ENCODE measurements at places on chromosomes 4 and X.

GRCh38 chr4:182492423-182492822 is 249.2 kb downstream of the TENM3 start:
- no peak for DNase-seq

- no peak for DNase-seq
Observed at GRCh38 chrX:54530357-54530900, 410 bp downstream of the GNL3L start.

DNA sequence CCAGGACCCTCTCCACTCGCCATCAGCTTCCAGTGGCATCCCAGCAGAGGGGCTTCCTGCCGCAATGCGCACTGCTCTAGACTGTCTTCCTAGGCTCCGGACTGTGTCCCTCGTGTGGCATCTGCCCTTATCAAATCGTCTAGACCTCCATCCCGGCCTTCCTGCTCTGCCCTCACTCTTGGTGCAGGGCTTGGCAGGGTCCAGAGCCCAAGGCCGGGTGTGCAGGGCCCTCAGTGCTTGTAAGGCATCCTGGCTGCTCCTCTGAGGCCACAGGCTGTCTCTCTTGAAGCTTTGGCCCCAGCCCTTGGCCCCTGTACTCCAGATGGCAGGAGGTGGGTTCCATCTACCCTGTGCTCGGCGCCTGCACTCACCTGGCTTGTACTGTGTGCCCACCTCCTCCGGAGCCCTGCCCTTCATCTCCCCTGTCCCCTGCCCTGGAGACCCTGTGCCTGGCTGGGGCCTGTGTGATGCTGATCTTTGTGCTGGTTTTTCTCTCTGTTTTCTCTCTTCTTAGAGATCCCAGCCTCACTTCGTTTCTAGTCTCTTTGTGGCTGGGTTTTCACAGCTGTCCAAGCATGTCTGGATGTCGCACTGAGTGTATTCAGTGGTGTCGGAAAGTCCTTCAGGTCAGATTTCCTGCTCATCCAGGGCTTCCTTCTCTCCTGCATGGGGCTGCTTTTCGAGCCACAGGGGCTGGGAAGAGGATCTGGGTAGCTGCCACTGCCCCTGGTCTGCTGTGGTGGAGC is 3.7 kb upstream of the TREX2 start:
- no peak for DNase-seq

DNA sequence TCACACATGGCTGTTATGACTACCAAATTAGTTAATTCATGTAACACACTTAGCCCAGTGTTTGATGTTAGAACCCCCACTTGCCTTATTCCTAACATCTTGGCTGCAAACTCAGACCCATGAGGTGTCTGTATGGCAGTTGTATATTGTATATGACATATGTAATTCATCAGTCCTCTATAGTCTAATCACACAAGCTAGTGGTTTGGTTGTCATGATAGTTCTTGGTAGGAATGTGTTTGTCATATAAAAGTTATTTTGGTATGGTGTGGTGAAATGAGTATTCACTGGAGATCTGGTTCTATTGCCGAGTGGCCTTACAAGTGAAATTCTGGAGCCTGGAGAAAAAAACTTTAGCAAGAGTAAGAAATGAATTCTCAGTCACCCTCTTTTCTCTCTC is 149.2 kb downstream of the AWAT2 start:
- DNase-seq = no peak

- DNase-seq = no peak
Observed at GRCh38 chr4:76017056-76017686, 6.1 kb downstream of the CXCL10 start.

GRCh38 chr4:107666134-107666533 is 53.9 kb downstream of the PAPSS1 start:
- no peak for DNase-seq

DNA sequence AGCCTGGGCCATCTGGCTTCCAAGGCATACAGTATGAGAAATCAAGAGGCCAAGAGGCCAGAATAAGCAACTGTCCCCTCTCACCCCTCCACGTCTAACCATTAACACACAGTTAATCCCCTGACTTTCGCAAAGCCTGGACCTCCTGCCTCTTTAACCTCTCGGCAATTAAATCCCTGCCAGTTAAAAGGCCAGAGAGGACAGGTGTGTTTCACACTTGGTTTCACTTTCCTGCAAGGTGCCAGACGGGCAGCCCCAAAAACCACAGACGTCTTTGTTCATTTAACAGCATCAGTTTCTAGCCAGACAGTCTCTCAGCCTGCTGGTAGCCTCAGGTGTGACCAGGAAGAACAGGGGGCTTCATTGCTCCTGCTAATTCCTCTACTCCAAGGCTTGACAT is 91.1 kb upstream of the KIT start:
- no peak for DNase-seq

DNA sequence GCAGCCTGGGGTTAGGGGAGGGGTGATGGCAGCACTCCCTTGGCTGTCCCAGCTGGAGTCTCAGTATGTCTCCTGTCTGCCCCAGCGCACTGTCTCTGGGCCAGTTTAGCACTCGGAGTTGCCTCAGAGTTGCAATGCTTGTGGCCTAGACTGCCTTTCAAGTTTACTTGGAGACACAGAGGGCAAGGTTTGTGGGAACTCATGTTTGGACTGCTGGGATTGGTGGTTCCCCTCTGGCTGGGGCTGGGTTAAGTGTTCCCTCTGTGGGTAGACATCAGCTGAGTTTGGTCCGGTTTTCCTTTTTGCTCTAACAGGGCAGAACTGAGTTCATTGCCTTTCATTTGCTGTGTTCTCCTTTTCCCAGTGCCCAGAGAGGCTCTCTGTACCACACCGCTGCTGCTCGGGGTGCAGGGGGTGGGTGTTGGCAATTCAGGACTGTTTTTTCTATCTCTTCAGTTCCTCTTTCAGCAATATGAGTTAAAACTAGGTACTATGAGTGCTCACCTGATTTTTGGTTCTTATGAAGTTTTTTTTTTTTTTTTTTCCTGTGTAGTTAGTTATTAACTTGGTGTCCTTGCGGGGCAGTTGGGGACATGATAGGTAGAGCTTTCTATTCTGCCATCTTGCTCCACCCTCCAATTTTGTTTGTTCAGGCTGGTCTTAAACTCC is 17.2 kb downstream of the RAB33B start:
- DNase-seq = no peak
